ENCODE measurements at places on chromosomes 11 and 22. TPM values are rescaled to one million over a fixed set of nuclear protein-coding genes. Genes with fewer than 3 reads are reported as not detected.

DNA sequence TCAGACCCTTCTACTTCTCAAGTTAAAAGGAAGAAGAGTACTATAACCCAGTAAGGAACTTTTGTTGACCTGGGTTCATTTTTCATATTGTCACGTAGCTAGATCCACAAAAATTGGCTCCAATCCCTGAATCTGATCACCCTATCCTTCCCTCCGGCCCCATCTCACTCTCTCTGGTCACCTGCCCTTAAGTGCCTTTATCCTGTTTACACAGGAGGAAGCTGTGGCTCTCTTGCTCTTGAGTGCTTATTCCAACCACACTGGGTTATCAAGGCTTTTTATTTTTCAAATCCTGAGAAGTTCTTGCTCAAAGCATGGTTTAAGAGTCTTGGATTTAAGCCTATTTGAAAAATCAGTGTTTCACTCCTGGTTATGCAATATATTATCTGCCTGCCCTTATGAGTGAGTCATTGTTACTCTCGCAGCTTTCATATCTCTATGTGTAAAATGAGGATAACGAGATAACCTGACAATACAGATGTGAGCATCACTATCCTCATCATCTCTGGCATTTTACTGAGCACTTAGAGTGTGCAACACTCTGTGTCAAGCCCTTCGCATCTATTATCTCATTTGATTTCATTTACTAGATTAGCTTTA is 293.9 kb downstream of the GUCY1A2 start:
- H3K27ac ChIP-seq: no peak overlapping the region
- no peaks in the 10 kb centered on the region for H3K4me1 ChIP-seq
- H3K36me3 ChIP-seq: no peaks in the 10 kb centered on the region

- H3K36me3 ChIP-seq: peaks cover 15% of the 10 kb centered on the region
- peaks cover 57% of the 10 kb centered on the region for H3K4me1 ChIP-seq
- no peaks in the 10 kb centered on the region for H3K27me3 ChIP-seq
- H3K27ac ChIP-seq: peak overlapping the region; percentile 91
- DNase-seq: no peak
Observed at GRCh38 chr22:23183061-23183698, 2.9 kb downstream of the BCR start.

GRCh38 chr22:28024422-28024888 is 105.4 kb upstream of the PITPNB start:
- H3K27ac ChIP-seq: no peak overlapping the region
- no peak for DNase-seq
- no peak overlapping the region for H3K4me3 ChIP-seq
- H3K36me3 ChIP-seq: no peaks in the 10 kb centered on the region
- no peaks in the 10 kb centered on the region for H3K27me3 ChIP-seq

GRCh38 chr11:36105743-36106581 is 162.1 kb downstream of the LDLRAD3 start:
- no peaks in the 10 kb centered on the region for H3K27me3 ChIP-seq
- no peak overlapping the region for H3K27ac ChIP-seq
- no peak overlapping the region for H3K4me3 ChIP-seq
- no peaks in the 10 kb centered on the region for H3K4me1 ChIP-seq
- no peak for DNase-seq
- no peaks in the 10 kb centered on the region for H3K36me3 ChIP-seq

CLP1 gene
- total RNA-seq: 13.7 TPM

MUC2 gene
- not detected for total RNA-seq

- peaks cover 64% of the 10 kb centered on the region for H3K4me1 ChIP-seq
- no peaks in the 10 kb centered on the region for H3K36me3 ChIP-seq
- H3K27ac ChIP-seq: peak overlapping the region; percentile 33
- DNase-seq: no peak
- no peaks in the 10 kb centered on the region for H3K27me3 ChIP-seq
Observed at GRCh38 chr11:64866173-64866491, 12.3 kb downstream of the EHD1 start.
